Thoracic aorta endothelial cell (primary cell): ENCODE measurements at places on chromosomes 11 and 22. TPM values are rescaled to one million over a fixed set of nuclear protein-coding genes. Genes with fewer than 3 reads are reported as not detected.

The DEPDC7 gene
- 0.14 and 0.66 TPM in 2 replicates for total RNA-seq

The GSTT4 gene
- total RNA-seq: not detected in 2 replicates

The RAG1 gene
- total RNA-seq: 1.7 and 1.9 TPM in 2 replicates

The KDM4F gene
- total RNA-seq: not detected in 2 replicates

The CARD16 gene
- total RNA-seq: 23.5 and 29.5 TPM in 2 replicates

The MPZL2 gene
- 112 and 218 TPM in 2 replicates for total RNA-seq

The EIF3M gene
- 729 and 853 TPM in 2 replicates for total RNA-seq

The A4GALT gene
- total RNA-seq: 10.6 and 12.4 TPM in 2 replicates

The DCHS1 gene
- total RNA-seq: 37.1 and 39.4 TPM in 2 replicates

The PGA4 gene
- not detected in 2 replicates for total RNA-seq
